Neural progenitor cell (in vitro differentiated cells): ENCODE measurements at places on chromosomes 16 and 17. TPM values are rescaled to one million over a fixed set of nuclear protein-coding genes. Genes with fewer than 3 reads are reported as not detected.

DNA sequence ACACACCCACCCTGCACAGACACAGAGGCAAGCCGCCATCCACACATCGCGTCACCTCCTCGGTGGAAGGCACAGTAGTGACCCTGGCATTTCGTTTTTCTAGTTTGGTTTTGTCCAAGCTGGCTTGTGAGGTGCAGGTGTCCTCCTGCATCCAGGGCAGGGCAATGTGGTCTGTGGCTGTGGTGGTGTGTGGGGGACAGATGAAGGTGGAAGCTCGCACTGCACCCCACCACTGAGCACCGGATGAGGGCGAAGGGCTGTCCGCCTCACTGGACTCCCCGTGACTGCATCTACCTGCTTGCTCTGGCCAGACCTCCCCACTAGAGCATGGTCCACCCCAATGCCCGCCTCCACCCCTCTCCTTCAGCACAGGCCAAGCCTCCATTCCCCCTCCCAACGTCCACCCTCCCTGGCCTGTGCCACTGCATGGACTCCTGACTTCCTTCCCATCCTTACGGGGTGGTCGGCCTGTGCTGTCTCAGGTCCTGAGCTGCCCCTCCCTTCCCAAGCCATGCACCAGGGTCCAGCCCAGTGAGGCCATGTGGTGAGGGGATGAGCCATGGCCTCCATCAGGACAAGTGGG is 78.8 kb upstream of the CBX4 start:
- H3K27ac ChIP-seq = no peak overlapping the region
- no peaks in the 10 kb centered on the region for H3K36me3 ChIP-seq
- no peak overlapping the region for H3K4me3 ChIP-seq

GRCh38 chr17:27446569-27447301 is 9.5 kb upstream of the KSR1 start:
- no peak for DNase-seq
- no peaks in the 10 kb centered on the region for H3K36me3 ChIP-seq
- H3K4me1 ChIP-seq = no peaks in the 10 kb centered on the region
- no peaks in the 10 kb centered on the region for H3K27me3 ChIP-seq

LDHD gene
- total RNA-seq = 0.60 and 3.8 TPM in 2 replicates

MYH11 gene
- total RNA-seq = 0.07 and 0.25 TPM in 2 replicates

CCL5 gene
- total RNA-seq = not detected in 2 replicates
